ENCODE measurements at places on chromosomes 12 and 14. TPM values are rescaled to one million over a fixed set of nuclear protein-coding genes. Genes with fewer than 3 reads are reported as not detected.
A peak's percentile ranks its signal among the peaks of the same experiment; 100 is the strongest.

Gene AMDHD1
- 0.67 TPM for polyA plus RNA-seq

GRCh38 chr12:26116829-26117715, 7.8 kb downstream of the BHLHE41 start:
- DNase-seq = no peak

DNA sequence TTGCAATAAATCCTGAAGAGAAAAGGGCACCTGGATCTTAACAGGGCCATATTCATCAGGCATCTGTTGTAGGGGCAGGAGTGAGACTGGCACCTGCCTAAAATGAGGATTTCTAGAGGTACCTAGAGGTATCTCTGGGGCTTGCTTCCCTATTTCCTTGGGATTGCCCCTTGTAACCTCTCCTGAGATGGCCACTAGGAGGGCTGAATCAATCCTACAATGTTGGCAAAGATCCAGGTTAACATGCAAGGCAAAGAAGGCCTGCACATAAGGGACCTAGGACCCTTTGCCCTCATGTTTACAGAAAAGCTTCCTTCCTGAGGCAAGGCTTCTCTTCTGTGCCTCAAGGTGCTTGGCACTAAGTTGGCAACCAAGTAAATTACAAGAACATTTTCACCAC, 25.8 kb upstream of the CLEC4E start:
- no peak for DNase-seq

- DNase-seq = no peak
Measured at GRCh38 chr12:75979181-75979580, 52.4 kb downstream of the PHLDA1 start.

DNA sequence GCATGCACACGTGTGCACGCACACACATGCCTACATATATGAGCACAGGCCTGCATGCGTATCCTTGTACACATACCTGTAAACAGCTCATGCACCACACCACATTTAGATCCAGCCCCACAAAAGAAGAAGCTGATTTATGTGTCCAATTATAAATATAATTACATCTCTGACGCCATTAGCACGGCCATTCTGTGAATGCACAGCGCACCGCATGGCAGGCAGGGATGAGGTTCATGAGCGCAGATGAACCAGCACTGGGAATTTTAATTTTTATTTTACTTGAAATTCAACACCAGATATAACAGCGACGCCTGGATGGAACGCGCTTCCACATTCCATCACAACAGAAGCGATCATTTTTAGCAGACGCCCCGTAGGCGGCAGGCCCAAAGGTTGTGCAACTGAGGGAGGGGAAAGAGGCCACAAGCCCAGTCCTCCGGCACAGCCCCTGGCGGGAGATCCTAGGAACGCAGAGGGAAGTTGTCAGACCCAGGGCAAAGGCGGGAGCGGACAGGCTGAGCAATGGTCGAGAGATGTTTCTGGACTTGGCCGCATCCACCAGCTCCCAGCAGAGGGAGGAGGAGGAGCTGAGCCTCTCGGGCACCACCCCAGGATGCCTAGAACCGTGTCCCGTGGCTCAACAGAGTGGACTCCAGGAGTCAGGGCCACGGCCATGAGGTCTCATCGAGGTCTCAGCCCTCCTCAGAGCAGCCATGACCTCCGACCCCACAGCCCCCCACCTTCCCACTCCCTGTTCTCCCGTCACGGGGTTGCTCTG, 37.9 kb upstream of the GALNT9 start:
- DNase-seq = peak; percentile 40

- DNase-seq = no peak
Measured at GRCh38 chr14:80275208-80275850, 64.0 kb upstream of the DIO2 start.

Gene DHRS2
- 4.1 TPM for polyA plus RNA-seq

- DNase-seq = no peak
Measured at GRCh38 chr12:26936559-26937442, 980 bp downstream of the INTS13 start.

DNA sequence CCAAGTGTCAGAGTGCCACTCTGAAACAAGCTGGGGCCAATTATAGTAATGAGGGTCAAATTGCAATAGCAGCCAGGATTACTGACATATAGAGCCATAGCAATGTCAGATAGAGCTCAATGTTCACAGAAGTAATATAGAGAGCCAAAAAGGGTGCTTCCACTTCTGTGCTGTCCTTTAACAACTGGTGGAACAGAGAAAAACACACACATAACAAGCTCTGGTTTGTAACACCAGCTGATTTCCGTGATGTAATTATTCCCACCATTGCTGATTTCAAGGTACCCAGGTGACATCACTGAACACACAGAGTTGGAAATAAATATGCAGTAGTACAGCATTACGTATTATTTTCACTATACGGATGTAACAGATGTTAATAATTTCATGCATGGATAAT, 3.0 kb upstream of the CLEC2B start:
- no peak for DNase-seq

Gene BORCS5
- polyA plus RNA-seq = 20.3 TPM

GRCh38 chr12:77940011-77940423, 109.3 kb downstream of the NAV3 start:
- no peak for DNase-seq

Gene FAM181A
- 48.5 TPM for polyA plus RNA-seq

- no peak for DNase-seq
Measured at GRCh38 chr14:54786838-54787237, 115.8 kb downstream of the GCH1 start.

- no peak for DNase-seq
Measured at GRCh38 chr12:6041891-6042290, 82.6 kb downstream of the VWF start.

Gene OLR1
- 5.9 TPM for polyA plus RNA-seq

DNA sequence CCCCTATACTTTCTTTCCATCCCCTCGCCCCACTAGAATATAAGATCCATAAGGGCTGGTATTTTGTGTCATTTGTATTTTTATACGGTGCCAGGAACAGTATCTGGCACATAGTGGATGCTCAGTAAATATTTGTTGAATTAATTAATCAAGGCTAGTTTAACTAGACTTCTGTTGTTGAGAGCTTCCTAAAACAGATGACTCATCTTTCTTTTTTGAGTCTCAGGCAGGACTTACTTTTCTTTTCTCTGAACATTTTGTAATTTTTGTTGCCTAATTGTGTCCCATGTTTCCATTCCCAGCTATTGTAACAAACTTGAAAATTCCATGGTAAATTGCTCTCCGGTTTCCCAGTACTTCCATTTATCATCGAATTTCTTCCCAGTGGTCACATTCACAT, 16.7 kb downstream of the STK38L start:
- no peak for DNase-seq

GRCh38 chr14:69855180-69855832, 23.9 kb upstream of the SMOC1 start:
- no peak for DNase-seq

GRCh38 chr12:131892711-131893604, 1.5 kb upstream of the ULK1 start:
- DNase-seq = no peak

Gene NEUROD4
- 0.09 TPM for polyA plus RNA-seq

- DNase-seq = no peak
Measured at GRCh38 chr12:14188744-14189143, 176.7 kb upstream of the ATF7IP start.

Gene KCNH5
- polyA plus RNA-seq = 0.53 TPM

Gene PCED1B
- polyA plus RNA-seq = 30.0 TPM

Gene SALL2
- polyA plus RNA-seq = 5.5 TPM

Gene CELA1
- polyA plus RNA-seq = not detected

GRCh38 chr12:98453070-98453469, 62.3 kb upstream of the TMPO start:
- DNase-seq = no peak

GRCh38 chr12:92745856-92746550, 43.2 kb downstream of the PLEKHG7 start:
- no peak for DNase-seq

GRCh38 chr12:91562476-91562875, 379.9 kb upstream of the DCN start:
- DNase-seq = no peak

GRCh38 chr14:68730348-68730747, 62.5 kb downstream of the ZFP36L1 start:
- no peak for DNase-seq

Gene INSM2
- 0.55 TPM for polyA plus RNA-seq

Gene TUNAR
- polyA plus RNA-seq = 2.3 TPM

DNA sequence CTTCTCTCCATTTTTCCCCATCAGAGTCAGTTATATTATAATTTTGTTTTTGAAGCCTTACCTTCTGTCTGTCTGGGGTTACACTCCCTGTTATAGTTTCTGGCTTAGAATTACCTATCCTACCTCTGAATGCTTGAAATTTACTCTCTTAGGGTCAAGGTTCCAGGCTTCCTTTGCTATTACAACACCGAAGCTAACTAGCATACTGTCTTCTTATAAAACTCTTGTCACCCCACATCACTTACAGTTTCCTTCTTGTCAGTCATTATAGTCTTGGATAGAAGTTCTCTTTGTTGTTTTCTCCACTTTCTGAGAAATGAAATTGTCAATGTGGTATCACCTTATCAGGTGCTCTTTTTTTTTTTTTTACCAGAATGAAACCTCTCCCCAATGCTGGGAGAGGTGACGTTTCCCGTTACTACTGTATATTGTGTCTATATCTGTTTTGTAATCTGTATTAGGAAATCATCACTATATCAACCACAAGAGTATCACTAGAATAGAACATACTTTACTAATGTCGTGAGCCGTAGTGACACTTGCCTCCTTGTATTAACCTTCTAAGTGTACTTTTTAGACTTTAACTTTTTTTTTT, 69.2 kb upstream of the PSMA6 start:
- no peak for DNase-seq

DNA sequence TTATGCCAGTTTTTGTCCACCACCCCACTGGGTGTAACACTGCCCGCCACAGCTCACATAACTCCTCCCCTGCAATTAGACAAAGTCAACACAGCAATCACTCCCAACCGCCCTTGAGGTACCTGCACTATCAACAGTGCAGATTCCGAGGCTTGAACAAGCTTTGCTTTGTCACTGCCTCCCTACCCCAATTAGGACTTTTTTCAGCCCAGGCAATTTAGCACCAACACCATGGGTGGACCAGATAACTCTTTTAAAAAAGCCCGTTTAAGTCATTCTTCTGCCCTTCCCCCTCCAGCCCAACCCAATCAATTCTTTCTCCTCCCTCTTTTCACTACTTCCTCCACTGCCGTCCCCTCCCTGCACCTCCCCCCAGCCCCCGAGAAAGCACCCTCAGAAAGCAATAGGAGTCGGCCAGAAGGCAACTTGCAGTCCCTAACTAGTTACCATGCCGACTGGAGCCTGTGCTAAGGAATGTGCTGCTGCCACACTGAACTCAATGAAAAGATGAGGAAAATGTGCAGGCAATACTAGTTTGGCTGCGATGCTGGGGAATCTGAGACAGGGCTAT, 45.7 kb upstream of the OTX2 start:
- no peak for DNase-seq

- DNase-seq = peak; percentile 56
Measured at GRCh38 chr14:99174081-99174769, 97.8 kb downstream of the BCL11B start.

DNA sequence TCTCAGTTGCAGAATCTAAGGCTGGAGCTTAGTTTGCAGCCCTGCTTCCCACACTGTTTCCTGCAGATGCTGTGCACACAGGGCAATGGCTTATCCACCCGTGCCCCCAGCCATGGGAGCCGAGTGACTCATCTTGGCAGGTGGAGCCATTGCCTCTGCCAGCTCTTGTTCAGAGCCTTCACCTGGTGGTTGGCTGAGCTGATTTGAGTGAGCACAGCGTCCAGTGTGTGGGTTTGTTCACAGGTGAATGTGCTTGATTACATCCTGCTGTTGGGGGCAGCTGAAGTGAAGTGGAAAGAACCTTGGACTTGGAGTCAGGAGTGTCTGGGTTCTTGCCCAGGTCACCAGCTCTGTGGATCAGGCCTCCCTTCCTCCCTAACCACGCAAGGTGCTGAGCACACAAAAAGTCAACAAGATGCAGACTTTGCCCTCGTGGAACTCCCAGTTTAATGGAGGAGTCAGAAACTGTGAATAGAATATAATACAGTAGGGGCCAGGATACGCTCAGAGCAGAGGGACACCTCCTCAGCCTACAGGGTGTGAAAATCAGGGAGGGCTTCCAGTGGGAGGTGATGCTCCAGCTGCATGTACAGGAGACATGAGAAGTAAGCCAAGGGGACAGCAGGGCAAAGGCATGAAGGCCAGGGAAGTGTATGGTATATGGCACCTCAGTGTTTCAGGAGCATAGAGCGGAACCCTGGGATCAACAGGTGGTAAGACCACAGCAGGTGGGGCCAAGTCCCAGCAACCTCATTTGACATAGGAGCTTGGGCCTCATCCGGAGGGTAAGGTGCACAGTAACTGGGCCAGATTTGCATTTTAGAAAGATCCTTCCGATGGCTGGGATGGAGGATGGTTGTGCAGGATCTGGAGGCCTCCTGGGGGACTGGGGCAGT, 22.8 kb downstream of the JDP2 start:
- no peak for DNase-seq

DNA sequence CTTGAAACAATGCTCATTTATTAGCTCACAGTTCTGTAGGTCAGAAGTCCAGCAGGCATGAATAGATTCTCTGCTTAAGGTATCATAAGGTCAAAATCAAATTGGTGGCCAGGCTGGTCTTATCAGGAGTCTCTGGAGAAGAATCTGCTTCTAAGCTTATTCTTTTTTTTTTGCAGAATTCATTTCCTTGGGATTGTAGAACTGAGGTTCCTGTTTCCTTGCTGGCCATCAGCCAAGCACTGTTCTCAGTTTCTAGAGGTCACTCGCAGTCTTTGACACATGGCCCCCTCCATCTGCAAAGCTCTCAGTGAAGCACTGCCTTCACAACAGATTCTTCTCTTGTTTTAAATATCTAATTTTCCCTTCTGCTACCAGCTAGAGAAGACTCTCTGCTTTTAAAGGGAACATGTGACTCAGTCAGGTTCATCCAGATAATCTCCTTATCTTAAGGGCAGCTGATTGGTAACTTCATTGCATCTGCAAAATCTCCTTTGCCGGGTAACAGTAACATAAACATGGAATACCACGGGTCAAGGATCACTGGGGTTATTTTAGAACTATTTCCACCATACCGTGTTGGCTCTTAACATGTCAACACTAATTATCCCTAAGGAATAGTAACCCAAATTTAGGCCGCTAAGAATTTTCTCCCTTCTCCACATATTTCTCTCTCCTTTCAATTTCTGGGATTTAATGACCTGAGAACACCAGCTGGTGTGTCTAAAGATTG, 25.3 kb downstream of the RHOJ start:
- no peak for DNase-seq

All from testis (tissue), 5 donors.